Central memory CD8-positive, alpha-beta T cell (primary cell): ENCODE measurements at places on chromosomes 3 and 15.
A peak's percentile ranks its signal among the peaks of the same experiment; 100 is the strongest.

DNA sequence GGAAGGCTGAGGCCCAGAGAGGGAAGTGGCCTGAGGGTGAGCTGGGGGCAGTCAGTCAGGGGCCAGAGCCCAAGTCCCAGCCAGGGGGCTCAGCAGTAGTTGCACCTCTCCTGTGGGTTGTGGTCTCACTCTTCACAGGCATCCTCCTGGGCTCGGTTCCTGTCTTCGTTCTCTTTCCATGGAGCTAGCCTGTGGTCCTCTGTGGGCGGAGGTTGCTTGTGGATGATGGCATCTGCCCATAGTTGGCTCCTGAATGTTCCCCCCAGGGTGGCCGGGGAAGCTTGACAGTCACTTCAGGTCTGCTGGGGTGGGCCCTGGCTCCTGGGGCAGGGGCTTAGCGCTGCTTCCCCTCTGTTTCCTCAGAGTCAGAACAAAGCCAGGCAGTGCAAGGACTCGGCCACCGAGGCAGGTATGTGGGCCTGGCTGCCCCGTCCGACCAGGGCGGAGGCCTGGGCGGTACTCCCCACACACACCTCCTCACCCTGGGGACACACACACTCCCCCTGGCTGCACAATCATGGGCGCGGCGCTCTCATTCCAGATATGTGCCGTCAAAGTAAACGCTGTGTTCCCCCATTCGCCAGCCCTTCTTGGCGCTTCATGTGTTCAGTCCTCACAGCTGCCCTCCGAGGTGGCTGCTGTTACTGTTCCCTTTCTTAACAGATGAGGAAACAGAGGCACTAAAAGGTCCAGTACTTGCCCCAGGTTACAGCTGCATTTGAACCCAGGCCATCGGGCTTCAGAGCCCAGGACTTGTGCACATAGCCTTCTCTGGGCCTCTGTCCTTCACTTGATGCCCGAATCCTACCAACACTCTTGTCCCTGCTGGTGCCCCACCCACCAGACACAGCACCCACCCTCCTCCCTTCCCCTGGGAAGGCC, 34.5 kb downstream of the PSTPIP1 start:
- no peak for DNase-seq

- DNase-seq: no peak
These were observed 17.5 kb upstream of the POC1A start for GRCh38 chr3:52171514-52172261.

GRCh38 chr3:52311576-52312119, 4.5 kb upstream of the DNAH1 start:
- DNase-seq: no peak

DNA sequence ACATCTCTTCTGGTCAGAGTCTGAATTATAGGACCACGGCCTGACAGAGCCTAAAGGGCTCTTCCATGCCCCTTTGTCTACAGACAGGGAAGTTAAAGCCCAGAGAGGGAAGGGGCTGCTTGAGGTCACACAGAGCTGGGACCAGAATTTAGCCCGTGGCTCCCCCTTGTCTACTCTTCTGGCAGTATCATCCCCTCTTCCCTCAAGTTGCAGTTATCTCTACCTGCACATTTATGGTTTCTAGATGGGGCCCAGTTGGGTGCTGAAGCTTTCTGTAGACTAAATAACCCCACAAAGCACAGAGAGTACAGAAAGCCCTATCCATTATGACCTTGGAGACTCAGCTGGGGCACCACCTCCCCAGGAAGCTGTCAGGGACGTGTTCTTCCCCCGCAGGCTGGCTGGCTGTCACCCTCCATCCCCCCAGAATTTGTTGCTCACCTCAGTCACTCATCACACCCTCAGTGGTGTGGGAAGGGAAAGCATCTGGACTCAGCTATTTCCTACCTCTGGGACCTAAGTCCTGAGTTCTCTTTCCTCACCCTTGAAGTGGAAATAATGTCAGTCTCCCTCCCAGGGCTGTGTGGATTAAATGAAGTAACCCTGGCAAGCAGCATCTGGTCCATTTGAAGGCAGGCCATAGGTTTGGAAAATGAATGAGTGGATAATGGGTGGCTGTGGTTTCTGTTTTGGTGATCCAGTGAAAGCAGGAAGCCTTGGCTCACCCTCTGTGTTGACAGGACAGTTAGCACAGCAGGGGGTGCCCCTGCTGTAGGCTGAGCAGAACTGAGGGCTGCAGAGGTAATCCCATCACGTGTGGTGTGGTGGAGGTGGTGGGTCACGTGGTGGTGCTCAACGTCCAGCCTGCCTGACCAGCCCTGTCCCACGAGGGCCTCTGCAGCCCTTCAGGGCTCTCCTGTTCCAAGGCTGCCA, 16.3 kb downstream of the ACOX2 start:
- no peak for DNase-seq

DNA sequence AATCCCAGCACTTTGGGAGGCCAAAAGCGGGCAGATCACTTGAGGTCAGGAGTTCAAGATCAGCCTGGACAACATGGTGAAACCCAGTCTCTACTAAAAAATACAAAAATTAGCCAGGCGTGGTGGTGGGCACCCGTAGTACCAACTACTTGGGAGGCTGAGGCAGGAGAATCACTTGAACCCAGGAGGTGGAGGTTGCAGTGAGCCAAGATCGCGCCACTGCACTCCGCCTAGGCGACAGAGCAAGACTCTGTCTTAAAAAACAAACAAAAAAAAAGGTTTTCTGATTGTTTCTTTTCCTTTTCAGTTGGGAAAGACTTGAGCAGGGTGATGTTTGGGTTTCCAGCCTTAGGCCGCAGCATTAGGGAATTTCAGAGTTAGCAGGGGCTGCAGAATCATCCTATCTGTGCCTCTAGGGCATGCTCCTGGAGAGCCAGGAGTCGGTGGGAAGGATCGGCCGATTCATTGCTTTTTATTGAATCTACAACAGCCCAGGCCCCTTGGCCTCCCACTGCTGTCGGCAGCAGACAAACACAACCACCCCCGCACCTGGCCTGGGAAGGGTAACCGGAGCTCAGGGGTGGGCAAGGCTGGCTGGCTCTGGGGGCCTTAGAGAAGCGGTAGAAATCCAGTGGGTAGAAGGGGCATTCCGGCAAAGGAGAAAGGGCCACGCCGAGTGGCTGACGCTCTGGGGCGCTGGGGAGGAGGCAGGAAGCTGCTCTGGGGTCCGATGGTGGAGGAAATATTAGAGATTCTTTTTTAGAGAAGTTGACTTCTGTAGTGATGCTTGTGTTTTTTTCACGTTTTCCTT, 6.3 kb downstream of the CHAC1 start:
- DNase-seq: no peak

GRCh38 chr15:91445695-91446228, 345.7 kb downstream of the SV2B start:
- DNase-seq: no peak

- DNase-seq: no peak
These were observed 32.7 kb upstream of the TPRG1 start for GRCh38 chr3:189138901-189139610.

DNA sequence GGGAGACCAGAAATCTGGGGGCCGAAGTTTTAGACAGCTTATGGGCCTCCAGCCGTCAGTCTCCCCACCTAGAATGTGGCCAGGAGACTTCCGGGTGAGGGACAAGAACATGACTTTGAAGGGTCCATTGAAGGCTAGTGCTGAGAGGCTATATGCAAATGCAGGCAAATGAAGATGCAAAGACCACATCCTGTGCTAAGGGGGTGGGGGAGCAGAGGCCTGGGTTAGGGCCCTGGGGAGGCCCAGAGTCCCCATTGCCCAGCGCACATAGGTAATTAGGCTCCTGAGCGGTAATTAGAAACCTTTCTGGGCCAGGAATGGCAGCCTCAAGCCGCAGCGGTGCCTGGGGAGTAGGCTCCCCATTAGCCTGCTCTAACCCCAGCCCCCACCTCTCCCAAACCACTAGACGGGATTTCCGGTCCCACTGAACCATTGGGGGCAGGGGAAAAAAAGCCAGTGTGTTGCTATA, 6.8 kb downstream of the CSK start:
- peak; percentile 28 for DNase-seq

- DNase-seq: no peak
These were observed 35.2 kb downstream of the FEM1B start for GRCh38 chr15:68312701-68313204.

GRCh38 chr3:17292556-17292955, 407.8 kb downstream of the PLCL2 start:
- no peak for DNase-seq

DNA sequence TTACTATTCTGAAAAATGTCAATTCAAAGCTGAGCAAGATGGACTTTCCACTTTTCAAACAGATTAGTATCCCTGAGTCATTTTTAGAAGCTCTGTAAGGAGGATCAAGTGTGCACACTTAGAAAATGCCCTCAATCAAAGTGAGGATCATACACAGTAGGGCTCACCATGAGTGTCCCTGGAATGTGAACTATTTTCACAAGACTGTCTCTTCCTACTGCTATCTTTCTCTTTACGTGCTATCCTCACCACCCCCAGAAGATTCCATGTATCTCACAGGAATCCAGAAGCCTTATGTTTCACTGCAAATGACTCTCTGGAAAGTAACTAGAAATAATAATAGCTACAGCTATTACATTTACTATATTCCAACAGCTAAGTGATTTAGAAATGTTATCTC, 349.9 kb upstream of the TGFBR2 start:
- no peak for DNase-seq

GRCh38 chr3:115651087-115651486, 27.8 kb downstream of the GAP43 start:
- DNase-seq: no peak

GRCh38 chr15:88015228-88015860, 241.2 kb downstream of the NTRK3 start:
- no peak for DNase-seq

DNA sequence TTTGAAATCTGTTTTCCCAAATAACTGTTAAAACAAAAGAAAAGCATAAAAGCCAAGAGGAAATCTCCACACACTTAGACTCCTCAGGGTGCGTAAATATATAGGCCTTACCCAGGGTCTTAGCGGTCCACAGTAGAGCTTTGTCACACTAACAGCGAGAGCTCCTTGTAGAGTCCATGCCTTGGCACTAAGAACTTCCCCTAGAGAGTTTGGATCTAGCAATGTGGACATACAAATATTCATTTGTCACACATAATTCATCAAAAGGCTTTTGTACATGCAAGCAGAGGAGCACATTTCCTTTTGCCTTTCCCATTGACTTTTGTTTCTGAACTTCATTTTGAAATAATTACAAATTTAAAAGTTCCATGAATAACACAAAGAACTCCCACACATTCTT, 11.0 kb upstream of the SLMAP start:
- DNase-seq: no peak

- no peak for DNase-seq
These were observed 69.1 kb downstream of the TTC23 start for GRCh38 chr15:99180086-99180963.

DNA sequence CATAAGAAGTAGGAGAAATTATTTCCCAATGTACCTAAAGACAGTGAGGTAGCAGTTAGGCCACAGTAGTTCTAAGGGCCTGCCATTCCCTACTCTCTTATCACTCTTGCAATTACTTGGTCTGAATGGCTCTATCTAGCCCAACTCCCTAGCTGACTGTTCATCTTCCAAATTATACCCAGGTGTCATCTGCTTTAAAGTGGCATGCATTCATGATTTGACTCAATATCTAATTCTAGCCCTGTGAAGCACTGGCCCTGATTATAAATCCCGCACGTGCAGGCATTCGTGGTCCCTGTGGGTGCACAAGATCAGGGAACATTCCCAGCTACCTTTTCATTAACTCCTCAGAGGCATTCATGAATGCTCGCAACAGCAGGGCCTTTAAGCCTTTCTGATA, 43.1 kb upstream of the ZNF774 start:
- DNase-seq: no peak

DNA sequence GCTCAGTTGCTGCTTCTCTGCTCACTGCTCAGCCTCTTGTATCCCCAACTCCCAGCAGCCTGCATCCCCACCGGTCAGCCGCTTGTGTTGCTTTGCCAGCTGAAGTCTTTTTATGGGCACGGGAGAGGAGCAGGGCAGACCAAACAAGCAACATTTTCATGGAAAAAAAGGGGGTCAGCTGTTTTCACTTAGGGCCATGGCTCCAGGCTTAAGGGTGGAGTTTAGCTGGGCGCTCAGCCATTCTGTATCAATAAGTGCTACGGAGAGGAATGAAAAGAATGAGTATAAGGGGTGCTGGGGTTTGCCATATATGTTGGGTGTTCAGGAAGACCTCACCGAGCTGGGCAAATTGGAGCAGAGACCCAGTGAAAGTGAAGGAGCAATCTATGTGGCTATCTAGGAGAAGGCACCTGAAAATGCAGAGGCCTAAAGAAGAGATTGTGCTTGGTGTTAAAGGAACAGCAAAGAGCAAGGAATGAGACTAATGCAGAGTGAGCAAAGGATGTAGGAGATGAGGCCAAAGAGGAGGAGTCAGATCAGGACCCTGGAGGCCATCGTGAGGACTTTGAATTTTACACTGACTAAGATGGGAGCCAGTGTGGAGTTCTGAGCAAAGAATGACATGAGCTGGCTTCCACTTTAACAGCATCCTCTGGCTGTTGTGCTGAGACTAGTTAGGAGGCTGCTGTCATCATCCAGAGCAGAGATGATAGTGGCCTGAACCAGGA, 16.6 kb upstream of the IREB2 start:
- no peak for DNase-seq

DNA sequence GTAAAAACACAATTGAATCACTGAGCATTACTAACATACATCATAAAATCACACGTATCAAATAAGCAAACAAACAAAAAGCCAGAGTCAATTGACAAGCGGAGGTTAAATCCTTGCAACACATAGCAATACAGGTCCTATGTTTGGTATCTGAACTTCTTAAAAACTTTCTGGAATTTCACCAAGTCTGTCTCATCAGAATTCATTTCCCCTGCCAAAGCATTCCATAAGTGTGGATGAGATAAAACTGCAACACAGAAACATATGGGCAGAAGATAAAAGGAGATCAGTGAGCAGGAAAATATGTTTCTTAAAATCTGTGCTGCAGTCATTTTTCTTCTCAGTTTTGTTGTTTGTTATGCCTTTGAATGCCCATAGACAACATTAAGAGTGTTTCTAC, 1155.5 kb downstream of the TBL1XR1 start:
- no peak for DNase-seq

- DNase-seq: no peak
These were observed 60.0 kb downstream of the NMNAT3 start for GRCh38 chr3:139617672-139618268.
